ENCODE measurements at places on chromosomes 11 and 22. TPM values are rescaled to one million over a fixed set of nuclear protein-coding genes. Genes with fewer than 3 reads are reported as not detected.

GRCh38 chr11:15124528-15124927, 9.8 kb downstream of the INSC start:
- no peak overlapping the region for H3K27ac ChIP-seq
- DNase-seq: no peak
- no peaks in the 10 kb centered on the region for H3K27me3 ChIP-seq
- H3K36me3 ChIP-seq: no peaks in the 10 kb centered on the region
- no peaks in the 10 kb centered on the region for H3K4me1 ChIP-seq

- no peaks in the 10 kb centered on the region for H3K36me3 ChIP-seq
- no peak for DNase-seq
- H3K4me3 ChIP-seq: no peak overlapping the region
- H3K27ac ChIP-seq: no peak overlapping the region
- no peaks in the 10 kb centered on the region for H3K4me1 ChIP-seq
These were observed 16.8 kb downstream of the LRRC32 start for GRCh38 chr11:76653674-76654284.

ZNF214 gene
- 0.58 TPM for total RNA-seq

DNA sequence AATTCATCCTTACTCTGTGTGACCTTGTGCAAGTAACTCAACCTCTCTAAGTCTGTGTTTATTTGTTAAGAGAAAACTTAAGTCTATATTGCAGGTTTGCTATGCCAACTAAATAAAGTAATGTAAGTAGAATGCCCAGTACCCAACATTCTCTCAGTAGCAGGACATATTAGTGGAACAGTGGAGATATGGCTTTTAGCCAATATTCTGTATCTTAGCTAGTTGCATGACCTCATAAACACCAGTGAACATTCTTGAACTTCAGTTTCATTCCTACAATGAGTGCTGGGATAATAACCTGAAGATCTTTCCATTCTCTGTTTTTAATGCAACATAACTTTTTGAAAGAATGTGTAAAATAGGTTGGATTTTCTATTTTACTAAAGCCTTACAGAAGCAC, 77.0 kb downstream of the RAB38 start:
- no peak overlapping the region for H3K27ac ChIP-seq
- H3K4me3 ChIP-seq: no peak overlapping the region
- no peak for DNase-seq

DNA sequence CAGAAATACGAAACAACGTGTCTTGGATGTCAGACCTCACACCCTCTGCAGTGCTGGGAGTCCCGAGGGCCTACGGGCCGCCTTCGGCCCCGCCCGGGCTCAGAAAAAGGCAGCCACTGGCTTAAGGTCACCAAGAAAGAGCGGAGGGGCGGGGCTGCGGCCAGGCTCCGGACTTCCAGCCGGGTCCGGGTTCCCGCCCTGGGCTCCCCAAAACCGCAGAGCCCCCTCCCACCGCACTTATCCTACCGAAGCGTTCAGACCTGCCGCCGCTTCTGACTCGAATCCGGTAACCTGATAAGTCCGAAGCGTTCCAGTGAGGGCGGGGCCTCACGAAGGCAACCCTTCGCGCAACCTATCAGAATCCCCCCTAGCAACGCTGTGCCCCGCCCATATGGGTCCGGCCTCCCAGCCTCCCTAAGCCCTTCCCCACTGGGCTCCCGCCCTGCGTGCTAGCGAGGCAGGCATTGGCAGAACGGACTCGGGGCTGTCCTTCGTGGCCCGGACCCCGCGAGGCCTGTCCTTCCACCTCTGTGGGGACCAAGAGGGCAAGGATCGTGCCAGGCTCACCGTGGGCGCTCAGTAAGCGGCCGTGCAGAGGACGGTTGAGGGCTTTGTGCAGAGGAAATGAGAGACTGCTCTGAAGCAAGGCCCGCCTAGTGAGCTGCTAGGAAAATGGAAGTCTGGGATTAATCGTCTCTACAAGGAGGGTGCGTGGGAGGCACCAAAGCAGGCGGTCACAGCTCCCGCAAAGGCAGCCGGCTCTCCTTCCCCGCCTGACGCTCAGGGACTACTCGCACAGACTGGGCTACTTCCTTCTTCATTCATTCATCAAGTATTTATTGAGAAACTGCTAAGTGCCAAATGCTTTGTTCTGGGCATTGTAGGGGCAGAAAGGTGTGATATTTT, at the start of gene NAGA:
Gene NAGA, minus strand, starts transcription at position 296 of the 906 bp plus-strand sequence. CDS start 515 bp downstream, outside the sequence.
- peak within 1 kb of the TSS; percentile 19 for H3K27ac ChIP-seq
- H3K36me3 ChIP-seq: no peaks in the 10 kb centered on the region
- H3K4me1 ChIP-seq: peaks cover 14% of the 10 kb centered on the region
- H3K27me3 ChIP-seq: no peaks in the 10 kb centered on the region
- peak; percentile 94 for DNase-seq

ASPHD2 gene
- total RNA-seq: 2.1 TPM

GRCh38 chr22:49655168-49655812, 172.4 kb downstream of the BRD1 start:
- H3K4me1 ChIP-seq: no peaks in the 10 kb centered on the region
- H3K27ac ChIP-seq: no peak overlapping the region
- DNase-seq: no peak

DNA sequence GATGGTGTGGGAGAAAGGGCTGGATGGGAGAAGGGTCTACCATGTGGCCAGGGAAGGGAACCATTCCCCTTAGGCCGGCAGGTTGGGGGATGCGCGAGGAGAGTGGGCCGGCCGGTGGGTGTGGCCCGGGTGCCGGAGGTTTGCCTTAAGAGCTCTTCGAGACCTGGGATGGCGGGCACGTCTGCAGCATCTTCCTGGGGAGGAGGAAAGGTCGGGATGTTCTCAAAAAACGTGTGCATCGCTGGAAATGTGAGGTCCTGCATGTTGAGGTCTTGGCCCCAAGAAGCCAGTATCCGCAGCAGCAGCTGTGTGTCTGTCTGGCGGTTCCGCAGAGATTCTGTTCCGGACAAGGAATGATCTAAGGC, 1.4 kb downstream of the NAV2 start:
- peaks cover 38% of the 10 kb centered on the region for H3K4me1 ChIP-seq
- H3K36me3 ChIP-seq: no peaks in the 10 kb centered on the region
- peak; percentile 16 for DNase-seq
- H3K27ac ChIP-seq: peak overlapping the region; percentile 71
- no peaks in the 10 kb centered on the region for H3K27me3 ChIP-seq
- H3K4me3 ChIP-seq: peak overlapping the region; percentile 90

DNA sequence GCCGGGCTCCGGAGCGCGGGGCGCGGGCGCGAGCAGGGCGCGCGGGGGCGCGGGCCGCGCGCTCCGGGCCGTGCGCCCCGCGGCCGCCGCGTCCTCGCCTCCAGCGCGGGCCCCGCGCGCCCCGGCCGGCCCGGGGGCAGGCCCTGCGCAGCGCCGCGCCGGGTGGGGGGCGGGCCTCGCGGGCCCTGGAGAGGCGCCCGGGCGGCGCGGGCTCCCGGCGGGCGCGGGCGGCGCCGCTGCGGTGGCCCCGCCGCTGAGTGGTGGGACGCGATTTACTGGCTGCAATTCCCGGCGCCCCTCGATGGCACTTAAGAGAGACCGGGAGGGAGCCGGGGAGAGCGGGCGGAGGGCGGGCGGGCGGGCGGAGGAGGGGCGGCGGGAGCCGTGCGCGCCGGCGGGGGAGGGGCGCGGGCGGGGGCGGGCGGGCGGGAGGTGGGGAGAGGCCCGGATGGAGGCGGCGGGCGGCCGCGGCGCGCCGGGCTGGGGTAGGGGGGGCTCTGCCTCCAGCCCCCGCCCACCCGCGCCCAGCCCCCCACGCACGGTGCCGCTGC, 73.2 kb upstream of the TCF20 start:
- no peaks in the 10 kb centered on the region for H3K36me3 ChIP-seq
- peak; percentile 13 for DNase-seq
- no peak overlapping the region for H3K27ac ChIP-seq
- no peak overlapping the region for H3K4me3 ChIP-seq
- H3K4me1 ChIP-seq: peaks cover 3% of the 10 kb centered on the region
- H3K27me3 ChIP-seq: no peaks in the 10 kb centered on the region

DNA sequence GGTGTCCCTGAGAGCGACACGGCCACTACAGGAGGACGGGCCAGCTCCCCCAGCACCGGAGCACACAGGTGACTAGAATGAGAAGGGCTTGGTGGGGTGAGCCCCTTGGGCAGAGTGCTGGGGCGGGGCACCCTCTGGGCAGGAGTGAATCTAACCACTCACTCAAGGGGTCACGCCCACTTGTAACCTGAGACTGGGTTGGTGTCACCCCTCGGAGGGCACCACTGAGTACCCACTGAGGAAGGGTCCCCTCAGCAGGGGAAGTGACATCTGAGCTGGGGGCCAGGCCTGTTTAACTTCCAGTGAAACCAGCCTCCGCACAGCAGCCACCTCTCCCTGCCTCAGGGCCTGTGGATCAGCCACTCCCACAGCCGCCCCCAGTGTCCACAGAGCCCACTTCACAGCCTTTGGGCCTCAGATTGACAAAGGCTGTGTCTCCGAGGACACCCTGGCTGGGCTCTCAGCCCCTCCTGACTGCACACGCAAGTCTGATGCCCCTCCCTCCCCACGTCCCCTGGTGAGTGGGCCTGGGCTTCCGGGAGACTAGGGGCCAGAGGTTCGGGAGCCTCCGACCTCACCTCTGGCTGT, 5.6 kb downstream of the GATD1 start:
- no peak overlapping the region for H3K27ac ChIP-seq
- H3K4me1 ChIP-seq: peaks cover 17% of the 10 kb centered on the region
- no peaks in the 10 kb centered on the region for H3K27me3 ChIP-seq
- H3K36me3 ChIP-seq: peaks cover 34% of the 10 kb centered on the region
- no peak for DNase-seq

CRYBB1 gene
- not detected for total RNA-seq

KIAA0930 gene
- 39.2 TPM for total RNA-seq

ADAMTS8 gene
- total RNA-seq: 0.12 TPM

DNA sequence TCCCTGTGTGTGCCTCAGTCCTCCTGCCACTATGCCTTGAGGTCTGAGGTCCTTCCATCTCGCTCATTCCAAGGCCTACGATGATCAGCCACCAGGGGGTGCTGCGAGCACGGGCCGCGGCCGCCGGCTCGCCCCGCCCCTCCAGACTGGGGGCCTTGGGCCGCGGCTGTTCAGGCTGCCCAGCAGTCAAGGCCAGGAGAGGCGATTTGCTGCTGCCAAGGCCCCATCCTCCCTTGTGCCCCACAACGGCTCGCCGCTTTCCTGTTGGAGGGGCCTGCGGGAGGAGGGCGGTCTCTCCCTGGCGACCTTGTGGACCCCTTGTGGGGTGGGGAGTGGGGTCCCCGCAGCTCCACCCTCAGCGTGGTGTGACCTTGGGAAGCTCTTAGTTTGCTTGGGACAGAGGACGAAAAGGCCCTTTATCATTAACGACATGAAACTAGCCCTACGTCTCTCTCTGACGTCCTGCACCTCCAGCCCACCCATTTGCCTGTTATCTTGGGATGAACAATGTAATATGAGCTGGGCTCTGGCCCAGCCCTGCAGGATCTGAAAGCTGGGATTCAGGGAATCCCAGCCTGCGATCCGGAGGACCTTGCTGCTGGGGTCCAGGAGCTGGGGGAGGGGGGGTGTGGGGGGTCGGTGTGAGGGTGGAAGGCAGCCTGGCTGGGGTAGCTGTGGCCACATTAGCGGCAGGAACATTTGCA, 5.3 kb upstream of the GALR3 start:
- no peaks in the 10 kb centered on the region for H3K36me3 ChIP-seq
- no peaks in the 10 kb centered on the region for H3K4me1 ChIP-seq
- no peaks in the 10 kb centered on the region for H3K27me3 ChIP-seq
- H3K27ac ChIP-seq: no peak overlapping the region
- peak; percentile 75 for DNase-seq
- no peak overlapping the region for H3K4me3 ChIP-seq
